ENCODE measurements at places on chromosomes 7 and 10. TPM values are rescaled to one million over a fixed set of nuclear protein-coding genes. Genes with fewer than 3 reads are reported as not detected.

DNA sequence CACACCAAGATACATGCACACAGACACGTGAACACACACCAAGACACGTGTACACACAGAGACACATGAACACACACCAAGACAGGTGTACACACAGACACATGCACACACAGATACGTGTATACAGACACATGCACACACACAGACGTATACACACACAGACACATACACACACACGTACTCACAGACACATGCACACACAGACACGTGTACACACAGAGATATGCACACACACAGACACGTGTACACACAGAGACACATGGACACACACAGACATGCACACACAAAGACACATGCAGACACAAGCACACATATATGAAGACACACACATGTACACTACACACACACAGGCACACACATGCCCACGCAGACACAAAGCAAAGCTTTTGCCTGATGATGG, 134.6 kb downstream of the TCERG1L start:
- H3K27ac ChIP-seq: no peak overlapping the region
- no peak for DNase-seq
- no peak overlapping the region for H3K4me3 ChIP-seq
- H3K4me1 ChIP-seq: no peaks in the 10 kb centered on the region
- peaks cover 20% of the 10 kb centered on the region for H3K27me3 ChIP-seq

DNA sequence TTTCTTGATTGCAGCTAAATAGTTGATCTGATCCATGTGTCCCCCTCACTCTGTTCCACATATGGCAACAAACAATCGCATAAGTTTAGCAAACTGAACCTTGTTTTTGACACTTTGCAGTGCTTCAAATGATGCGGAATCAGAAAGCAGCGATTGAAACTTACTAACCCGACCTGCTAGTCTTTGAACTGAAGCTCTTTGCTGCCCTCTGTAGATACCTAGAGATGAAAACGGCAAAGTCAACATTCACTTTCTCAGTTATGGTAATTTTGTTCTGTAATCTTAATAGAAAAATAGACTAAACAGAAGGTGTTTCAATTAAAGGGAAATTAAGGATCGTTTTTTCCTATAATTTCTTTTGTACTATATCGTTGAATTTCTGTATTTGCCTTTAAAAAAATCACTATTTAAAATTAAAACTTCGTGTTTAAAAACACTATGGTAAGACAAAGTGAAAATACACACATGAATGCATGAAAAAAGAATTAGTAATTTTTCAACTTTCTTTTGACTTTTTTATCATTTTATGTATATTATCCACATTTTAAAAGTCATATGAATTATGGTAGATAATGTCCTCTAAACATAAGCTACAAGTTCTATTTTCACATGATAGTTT, 276.5 kb downstream of the MAGI2 start:
- no peak for DNase-seq
- no peaks in the 10 kb centered on the region for H3K27me3 ChIP-seq
- no peaks in the 10 kb centered on the region for H3K4me1 ChIP-seq

Gene IQUB
- total RNA-seq: 8.2 TPM

- no peak for DNase-seq
- no peak overlapping the region for H3K27ac ChIP-seq
- no peak overlapping the region for H3K4me3 ChIP-seq
- no peaks in the 10 kb centered on the region for H3K4me1 ChIP-seq
- H3K27me3 ChIP-seq: no peaks in the 10 kb centered on the region
- H3K36me3 ChIP-seq: no peaks in the 10 kb centered on the region
Measured at GRCh38 chr7:85686401-85687181, 499.7 kb upstream of the SEMA3D start.

- no peak overlapping the region for H3K4me3 ChIP-seq
- H3K36me3 ChIP-seq: no peaks in the 10 kb centered on the region
- no peaks in the 10 kb centered on the region for H3K4me1 ChIP-seq
- no peaks in the 10 kb centered on the region for H3K27me3 ChIP-seq
- DNase-seq: no peak
Measured at GRCh38 chr10:4354382-4354812, 471.6 kb upstream of the AKR1E2 start.

- H3K4me1 ChIP-seq: no peaks in the 10 kb centered on the region
- no peak overlapping the region for H3K27ac ChIP-seq
- no peak overlapping the region for H3K4me3 ChIP-seq
Measured at GRCh38 chr10:71533936-71534335, 137.2 kb downstream of the CDH23 start.

- no peaks in the 10 kb centered on the region for H3K4me1 ChIP-seq
- no peaks in the 10 kb centered on the region for H3K27me3 ChIP-seq
- peak overlapping the region; percentile 92 for H3K27ac ChIP-seq
- peak; percentile 59 for DNase-seq
Measured at GRCh38 chr7:43869867-43870240, 537 bp upstream of the MRPS24 start.

Gene MRLN
- total RNA-seq: not detected

- H3K27me3 ChIP-seq: no peaks in the 10 kb centered on the region
- no peak overlapping the region for H3K4me3 ChIP-seq
- H3K4me1 ChIP-seq: no peaks in the 10 kb centered on the region
- DNase-seq: no peak
- H3K36me3 ChIP-seq: no peaks in the 10 kb centered on the region
Measured at GRCh38 chr10:31350891-31351290, 31.9 kb downstream of the ZEB1 start.

- H3K27ac ChIP-seq: no peak overlapping the region
- H3K36me3 ChIP-seq: no peaks in the 10 kb centered on the region
- no peaks in the 10 kb centered on the region for H3K4me1 ChIP-seq
- no peak for DNase-seq
- no peak overlapping the region for H3K4me3 ChIP-seq
- H3K27me3 ChIP-seq: no peaks in the 10 kb centered on the region
Measured at GRCh38 chr10:79465341-79465740, 19.9 kb upstream of the ZCCHC24 start.

DNA sequence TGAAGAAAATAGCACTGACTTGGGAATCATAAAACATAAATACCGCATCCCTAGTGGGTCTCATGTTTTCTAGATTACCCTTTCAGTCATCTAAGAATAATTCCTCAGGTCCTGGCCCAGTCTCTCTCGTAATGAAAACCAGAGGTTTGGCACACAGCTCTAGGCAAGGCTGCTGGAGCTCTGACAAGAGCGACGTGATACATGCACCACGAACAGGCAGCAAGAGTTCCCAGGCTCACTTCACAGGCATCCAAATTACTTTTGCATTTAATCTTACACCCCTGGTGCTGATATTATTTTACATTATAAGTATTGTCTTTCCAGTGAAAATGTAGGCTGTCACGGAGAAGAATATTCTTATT, 105.2 kb downstream of the THSD7A start:
- H3K4me1 ChIP-seq: no peaks in the 10 kb centered on the region
- H3K36me3 ChIP-seq: no peaks in the 10 kb centered on the region
- no peak overlapping the region for H3K27ac ChIP-seq
- no peak overlapping the region for H3K4me3 ChIP-seq
- DNase-seq: no peak

DNA sequence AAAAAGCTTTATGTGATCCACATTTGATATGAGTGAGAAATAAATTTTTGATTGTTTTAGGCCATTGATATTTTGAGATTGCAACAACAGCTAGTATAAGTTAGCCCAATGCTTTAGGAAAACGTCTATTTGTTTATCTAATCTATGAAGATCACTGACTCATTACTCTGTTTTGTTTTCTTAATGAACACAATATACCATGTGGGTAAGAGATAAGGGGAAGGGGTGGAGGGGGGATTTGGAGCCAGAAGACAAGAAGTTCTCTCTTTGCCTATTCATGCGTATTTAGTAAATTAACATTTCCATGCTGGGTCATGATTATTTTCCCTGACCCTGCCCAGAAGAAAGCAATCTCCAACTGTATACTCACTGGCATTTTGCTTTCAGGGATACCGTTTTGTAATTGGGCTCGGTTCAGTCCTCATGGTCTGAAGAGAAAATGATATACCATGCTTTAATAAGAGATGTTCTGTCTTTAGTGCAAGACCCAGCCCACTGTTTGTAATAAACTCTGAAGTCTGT, 359.5 kb upstream of the NPSR1 start:
- H3K4me3 ChIP-seq: no peak overlapping the region
- no peaks in the 10 kb centered on the region for H3K36me3 ChIP-seq
- H3K27me3 ChIP-seq: no peaks in the 10 kb centered on the region
- DNase-seq: no peak
- H3K4me1 ChIP-seq: no peaks in the 10 kb centered on the region

GRCh38 chr10:110368556-110368955, 63.8 kb upstream of the SMNDC1 start:
- DNase-seq: no peak
- no peak overlapping the region for H3K27ac ChIP-seq
- no peaks in the 10 kb centered on the region for H3K4me1 ChIP-seq
- no peaks in the 10 kb centered on the region for H3K36me3 ChIP-seq

DNA sequence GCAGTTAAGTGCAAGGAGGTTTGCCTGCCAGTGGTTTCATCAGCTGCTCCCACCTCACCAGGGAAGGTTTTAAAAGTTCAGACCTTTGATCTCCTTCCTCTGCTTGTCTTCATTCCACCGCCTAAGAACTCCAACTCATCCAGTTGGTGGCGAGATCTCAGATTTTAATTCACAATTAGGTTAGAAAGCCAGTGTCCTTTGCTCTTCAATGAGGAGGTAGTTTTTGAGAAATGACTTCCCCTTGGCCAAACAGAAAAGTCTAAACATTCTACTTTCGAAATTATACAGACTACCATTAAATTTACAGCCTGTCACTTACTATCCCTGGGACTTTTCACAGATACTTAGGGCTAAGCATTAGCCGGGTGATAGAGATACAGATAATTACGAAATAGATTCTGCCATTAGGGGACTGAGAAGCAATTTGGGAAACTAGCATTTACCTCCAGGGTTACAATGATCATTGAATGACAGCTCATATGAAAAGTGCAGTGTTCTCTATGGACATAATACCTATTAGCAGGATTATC, 513.4 kb upstream of the GHITM start:
- H3K36me3 ChIP-seq: no peaks in the 10 kb centered on the region
- no peak overlapping the region for H3K4me3 ChIP-seq
- no peaks in the 10 kb centered on the region for H3K4me1 ChIP-seq
- H3K27ac ChIP-seq: no peak overlapping the region
- H3K27me3 ChIP-seq: no peaks in the 10 kb centered on the region
- DNase-seq: no peak

Gene FXYD4
- not detected for total RNA-seq

- H3K36me3 ChIP-seq: no peaks in the 10 kb centered on the region
- no peak for DNase-seq
- H3K4me1 ChIP-seq: peaks cover 8% of the 10 kb centered on the region
- H3K4me3 ChIP-seq: no peak overlapping the region
- peak overlapping the region; percentile 76 for H3K27ac ChIP-seq
Measured at GRCh38 chr10:73908853-73909539, 1.9 kb upstream of the PLAU start.

Gene STEAP2
- 22.1 TPM for total RNA-seq

Gene OR2A7
- total RNA-seq: 14.7 TPM

Gene ASIC3
- total RNA-seq: 1.3 TPM

Gene TMEM213
- not detected for total RNA-seq

DNA sequence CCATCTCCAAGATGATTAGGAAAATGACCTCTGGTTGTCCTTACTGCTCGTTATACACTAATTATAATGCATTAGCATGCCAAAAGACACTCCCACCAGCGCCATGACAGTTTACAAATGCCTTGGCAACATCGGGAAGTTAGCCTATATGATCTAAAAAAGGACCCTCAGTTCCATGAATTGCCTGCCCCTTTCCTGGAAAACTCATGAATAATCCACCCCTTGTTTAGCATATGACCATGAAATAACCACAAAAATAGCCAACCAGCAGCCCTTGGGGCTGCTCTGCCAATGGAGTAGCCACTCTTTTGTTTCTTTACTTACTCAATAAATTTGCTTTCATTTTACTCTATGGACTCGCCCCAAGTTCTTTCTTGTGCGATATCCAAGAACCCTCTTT, 41.6 kb upstream of the KCNMA1 start:
- no peaks in the 10 kb centered on the region for H3K36me3 ChIP-seq
- no peaks in the 10 kb centered on the region for H3K4me1 ChIP-seq
- no peaks in the 10 kb centered on the region for H3K27me3 ChIP-seq
- no peak overlapping the region for H3K4me3 ChIP-seq
- no peak for DNase-seq

DNA sequence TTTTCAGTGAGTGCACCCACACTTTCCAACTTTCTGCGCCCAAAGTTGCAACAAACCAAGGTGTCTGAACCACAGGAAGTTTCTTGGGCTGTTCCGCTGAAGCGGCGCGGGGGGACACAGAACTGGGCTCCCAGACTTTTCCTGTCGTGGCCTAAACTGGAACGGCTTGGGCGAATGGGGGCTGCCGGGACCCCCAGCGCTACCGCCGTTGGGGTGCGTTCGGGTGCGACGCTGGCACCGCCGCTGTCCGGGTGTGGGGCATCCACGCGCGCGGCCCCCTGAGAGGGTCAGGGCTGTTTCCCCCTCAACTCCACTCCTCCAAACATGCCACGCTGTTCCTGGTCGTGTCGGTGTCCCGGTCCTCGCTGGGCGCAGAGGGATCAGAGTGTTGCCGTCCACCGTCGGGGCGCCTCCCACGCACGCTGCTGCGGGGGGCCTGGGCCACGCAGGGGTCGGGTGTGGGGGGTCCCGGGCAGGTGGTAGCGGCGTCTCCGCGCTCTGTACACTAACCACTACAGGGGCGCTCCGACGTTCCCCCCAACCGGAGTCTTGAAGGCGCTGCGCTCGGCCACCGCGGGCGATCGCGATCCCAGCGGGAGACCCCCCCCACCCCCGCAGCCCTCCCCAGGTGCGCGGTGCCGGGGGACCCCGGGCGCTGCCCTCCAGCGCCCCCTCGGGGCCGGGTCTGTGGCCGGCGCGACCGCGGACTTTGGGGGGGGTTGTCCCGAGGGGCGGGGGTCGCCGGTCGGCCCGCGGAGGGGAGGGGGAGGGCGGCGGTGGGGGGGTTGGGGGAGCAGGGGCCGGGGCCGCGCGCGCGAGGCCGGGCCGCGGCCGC, 2.2 kb upstream of the CUX1 start:
- peak; percentile 19 for DNase-seq
- peak overlapping the region; percentile 70 for H3K4me3 ChIP-seq
- H3K27ac ChIP-seq: no peak overlapping the region
- no peaks in the 10 kb centered on the region for H3K36me3 ChIP-seq
- no peaks in the 10 kb centered on the region for H3K27me3 ChIP-seq
- no peaks in the 10 kb centered on the region for H3K4me1 ChIP-seq

Gene EIF4EBP2
- 80.5 TPM for total RNA-seq

GRCh38 chr7:75982306-75983064, 11.9 kb downstream of the TMEM120A start:
- DNase-seq: no peak
- no peaks in the 10 kb centered on the region for H3K27me3 ChIP-seq
- H3K4me3 ChIP-seq: no peak overlapping the region

GRCh38 chr7:12729112-12729511, 41.7 kb downstream of the ARL4A start:
- H3K27ac ChIP-seq: no peak overlapping the region
- no peaks in the 10 kb centered on the region for H3K27me3 ChIP-seq
- H3K36me3 ChIP-seq: no peaks in the 10 kb centered on the region
- peak; percentile 50 for DNase-seq
- no peaks in the 10 kb centered on the region for H3K4me1 ChIP-seq

- H3K27ac ChIP-seq: no peak overlapping the region
- no peaks in the 10 kb centered on the region for H3K36me3 ChIP-seq
- H3K4me3 ChIP-seq: no peak overlapping the region
- H3K4me1 ChIP-seq: no peaks in the 10 kb centered on the region
- no peaks in the 10 kb centered on the region for H3K27me3 ChIP-seq
Measured at GRCh38 chr10:94205396-94205831, 157.3 kb downstream of the NOC3L start.

All from breast epithelium (tissue), 4 donors.